Fibroblast of the aortic adventitia (primary cell): ENCODE measurements at places on chromosomes 13 and 19.

DNA sequence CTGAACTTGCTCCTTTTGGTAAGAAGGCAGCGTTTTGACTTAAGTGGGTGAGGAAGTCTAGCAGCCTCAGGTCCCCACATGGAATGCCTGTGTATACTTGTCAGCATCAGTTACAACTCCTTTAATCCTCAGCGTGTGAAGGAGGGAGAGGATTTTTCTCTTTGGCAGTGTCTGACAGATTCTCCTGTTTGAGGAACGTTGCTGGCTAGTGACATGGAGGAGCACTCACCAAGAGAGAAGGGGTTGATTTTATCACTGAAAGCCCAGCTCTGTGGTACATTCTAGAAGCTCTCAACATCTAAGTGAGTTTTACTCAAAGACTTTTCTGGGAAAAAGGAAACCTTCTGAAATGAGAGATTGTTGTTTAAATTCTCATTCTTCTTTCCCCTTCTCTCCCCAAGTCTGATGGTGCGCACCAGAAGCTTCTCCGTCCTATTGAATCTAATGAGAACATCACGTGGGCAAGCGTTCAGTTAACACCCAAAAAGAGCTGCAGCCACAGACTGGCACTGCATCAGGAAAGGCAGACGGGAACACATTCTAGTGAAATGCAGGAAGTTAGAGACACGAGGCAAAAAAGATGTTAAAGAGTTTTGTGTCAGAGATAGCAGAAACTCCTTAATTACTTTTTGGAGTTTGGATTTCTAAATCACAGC, 58.2 kb downstream of the GJA3 start:
- DNase-seq: no peak

- DNase-seq: no peak
These were observed 1624.3 kb downstream of the SLITRK1 start for GRCh38 chr13:82257790-82258507.

- peak; percentile 56 for DNase-seq
These were observed 79.2 kb upstream of the C13orf46 start for GRCh38 chr13:114053026-114053425.

- no peak for DNase-seq
These were observed 12.7 kb upstream of the KIR2DL4 start for GRCh38 chr19:54790711-54791110.

GRCh38 chr19:55640577-55641425, at the start of gene ZNF580:
ZNF580 (plus strand) TSS chr19:55641002; CDS start chr19:55642509, 1,507 bp downstream.
- peak; percentile 71 for DNase-seq

DNA sequence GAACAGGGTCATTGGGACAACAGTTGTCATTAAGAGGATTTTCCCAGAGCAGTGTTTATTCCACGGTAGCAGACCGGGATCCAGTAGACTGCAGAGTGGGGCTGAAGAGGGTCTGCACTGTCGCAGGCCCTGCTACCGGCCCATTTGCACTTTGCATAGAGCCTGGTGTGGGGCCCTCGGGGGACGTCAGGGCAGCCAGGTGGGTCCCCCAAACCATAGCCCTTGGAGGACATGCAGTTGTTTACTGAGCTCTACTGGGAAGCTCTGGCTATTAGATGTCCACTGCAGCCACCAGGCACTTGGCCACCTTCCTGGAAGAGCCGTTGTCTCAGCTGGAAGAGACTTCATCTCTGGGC, 45.8 kb downstream of the SLC7A9 start:
- no peak for DNase-seq

- no peak for DNase-seq
These were observed 245.6 kb downstream of the DCT start for GRCh38 chr13:94233837-94234236.

GRCh38 chr13:63851526-63851925, 2435.9 kb upstream of the PCDH20 start:
- DNase-seq: no peak

- peak; percentile 20 for DNase-seq
These were observed 19.7 kb upstream of the SYCN start for GRCh38 chr19:39223703-39224279.

- DNase-seq: peak; percentile 19
These were observed 536.5 kb downstream of the KCTD12 start for GRCh38 chr13:76349700-76350099.

GRCh38 chr19:38443458-38443999, 10.0 kb downstream of the RYR1 start:
- no peak for DNase-seq

GRCh38 chr13:100392709-100393630, 195.6 kb downstream of the GGACT start:
- DNase-seq: peak; percentile 100

DNA sequence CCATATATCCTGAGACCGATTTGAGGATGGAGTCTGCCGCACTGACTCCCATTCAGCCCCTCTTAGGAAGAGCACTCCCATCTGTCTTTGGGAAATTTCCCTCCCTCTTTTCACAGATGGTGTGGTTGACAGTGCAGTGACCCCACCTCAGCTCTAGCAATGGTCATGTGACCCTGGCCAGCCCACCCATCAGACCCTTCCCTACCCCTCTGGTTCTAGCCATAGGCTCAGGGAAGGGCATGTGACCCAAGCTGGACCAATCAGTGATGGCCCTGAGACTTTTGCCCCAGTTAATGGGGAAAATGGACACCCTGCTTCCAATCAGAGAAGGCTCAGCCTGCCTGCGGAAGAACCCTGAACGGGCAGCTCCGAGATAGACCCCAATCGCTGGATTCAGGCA, 26.3 kb downstream of the IL12RB1 start:
- DNase-seq: no peak

DNA sequence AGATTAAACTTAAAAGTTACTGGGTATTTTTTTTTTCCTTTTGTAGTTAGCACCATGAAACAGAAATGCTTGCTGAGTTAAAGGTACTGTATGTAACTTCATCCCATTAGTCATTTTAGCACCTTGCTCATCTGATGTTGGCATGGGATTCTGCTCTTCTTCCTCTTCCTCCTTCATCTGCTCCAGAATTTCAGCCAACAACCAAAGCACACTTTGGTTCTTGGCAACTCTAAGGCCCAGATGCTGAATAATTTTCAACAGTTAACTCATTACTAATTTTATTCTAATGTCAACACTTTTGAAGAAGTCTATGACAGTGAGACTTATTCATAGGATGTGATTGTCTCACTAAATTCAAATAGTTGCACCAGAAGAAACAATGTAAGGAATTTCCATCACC, 359.2 kb downstream of the KCTD12 start:
- no peak for DNase-seq

DNA sequence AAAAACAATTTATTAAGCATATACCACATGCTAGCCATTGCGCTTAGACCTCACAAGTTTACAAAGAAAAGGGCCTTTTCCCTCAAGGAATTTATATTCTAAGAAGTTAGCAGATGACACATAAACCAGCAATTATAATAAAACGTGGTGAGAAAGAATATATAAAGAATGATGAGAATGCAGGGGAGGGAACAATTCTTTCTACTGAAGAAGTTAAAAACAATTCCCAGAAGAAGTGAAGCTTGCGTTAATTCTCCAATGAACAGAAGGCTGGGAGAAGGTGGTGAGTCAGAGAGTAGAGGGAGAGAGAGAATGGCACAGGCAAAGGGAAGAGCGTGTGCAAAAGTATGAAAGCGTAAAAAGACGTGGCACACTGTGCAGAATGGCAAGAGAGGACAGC, 69.5 kb upstream of the ZDHHC20 start:
- DNase-seq: peak; percentile 18

DNA sequence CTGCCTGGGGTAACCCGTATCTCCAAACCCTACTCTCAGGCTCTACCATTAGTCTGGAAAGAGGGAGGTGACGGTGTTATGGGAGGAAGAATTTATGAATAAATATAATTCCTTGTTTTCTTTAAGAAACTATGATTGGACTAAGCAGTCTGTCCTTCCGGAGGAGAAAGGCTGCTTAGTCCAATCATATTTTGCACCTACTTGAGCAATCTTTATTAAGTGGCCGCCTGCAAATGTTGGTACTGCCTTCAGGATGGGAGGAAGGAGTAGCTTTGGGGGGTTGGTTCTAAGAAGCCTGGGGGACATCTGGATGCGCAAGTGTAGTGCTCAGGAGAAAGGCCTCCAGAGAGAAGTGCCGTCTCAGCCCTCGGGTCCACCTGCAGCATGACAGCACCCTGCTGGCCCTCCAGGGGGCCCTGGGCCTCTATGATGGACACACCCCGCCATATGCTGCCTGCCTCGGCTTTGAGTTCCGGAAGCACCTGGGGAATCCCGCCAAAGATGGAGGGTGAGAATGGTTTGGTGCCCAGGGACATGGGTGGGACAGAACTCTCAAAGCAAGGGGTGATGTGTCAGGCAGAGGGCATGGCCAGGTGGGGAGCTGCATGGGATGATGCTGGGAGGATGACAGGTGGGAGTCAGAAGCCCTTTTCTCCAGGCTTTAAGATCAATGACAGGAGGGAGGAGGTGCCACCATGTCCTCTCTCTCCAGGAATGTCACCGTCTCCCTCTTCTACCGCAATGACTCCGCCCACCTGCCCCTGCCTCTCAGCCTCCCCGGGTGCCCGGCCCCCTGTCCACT, 4.1 kb downstream of the ACP4 start:
- no peak for DNase-seq

GRCh38 chr13:58165617-58166016, 534.1 kb downstream of the PCDH17 start:
- DNase-seq: no peak

DNA sequence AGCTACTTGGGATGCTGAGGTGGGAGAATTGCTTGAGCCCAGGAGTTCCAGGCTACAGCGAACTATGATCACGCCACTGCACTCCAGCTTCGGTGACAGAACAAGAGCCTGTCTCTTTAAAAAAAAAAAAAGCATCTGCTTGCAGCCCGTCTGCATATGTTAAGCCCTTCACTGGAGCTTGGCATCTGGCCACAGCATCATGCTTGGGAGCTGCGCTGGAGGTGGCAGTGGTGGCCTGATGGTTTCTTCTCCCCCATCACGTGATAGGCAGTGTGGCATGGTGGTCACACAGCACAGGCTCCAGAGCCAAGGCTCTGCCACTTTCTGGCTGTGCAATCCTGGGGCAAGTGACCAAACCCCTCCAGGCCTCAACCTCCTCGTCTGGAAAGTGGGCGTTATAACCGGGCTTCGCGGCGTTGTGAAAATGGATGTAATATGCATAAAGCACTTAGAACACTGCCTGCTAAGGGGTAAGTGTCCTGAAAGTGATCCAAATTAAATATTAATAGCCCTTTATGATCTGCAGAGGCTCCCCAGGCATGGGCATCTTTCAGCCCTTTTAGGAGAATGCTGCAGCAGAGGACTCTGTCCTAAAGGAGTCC, 24.4 kb downstream of the MARK4 start:
- DNase-seq: no peak

GRCh38 chr13:29754473-29754806, 96.0 kb downstream of the UBL3 start:
- DNase-seq: peak; percentile 21

- DNase-seq: no peak
These were observed 26.7 kb downstream of the CEACAM8 start for GRCh38 chr19:42568006-42568405.

DNA sequence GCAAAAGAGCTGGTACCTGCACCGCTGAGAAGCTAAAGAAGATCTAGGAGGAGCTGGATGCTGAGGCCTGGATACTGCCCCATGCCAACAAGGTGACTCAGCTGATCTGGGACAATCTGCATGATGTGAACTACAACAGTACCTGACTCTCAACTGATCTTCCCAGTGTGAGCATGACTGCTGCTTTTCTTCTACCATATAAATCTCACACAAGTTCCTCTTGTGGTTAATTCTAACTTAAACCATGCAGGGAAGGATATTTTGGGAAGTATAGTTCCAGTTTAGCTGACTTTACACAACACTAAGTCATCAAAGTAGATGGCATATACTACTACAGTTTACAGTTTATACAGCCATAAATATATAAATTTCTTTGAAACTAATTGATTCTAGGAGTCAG, 91.9 kb downstream of the SLAIN1 start:
- no peak for DNase-seq

DNA sequence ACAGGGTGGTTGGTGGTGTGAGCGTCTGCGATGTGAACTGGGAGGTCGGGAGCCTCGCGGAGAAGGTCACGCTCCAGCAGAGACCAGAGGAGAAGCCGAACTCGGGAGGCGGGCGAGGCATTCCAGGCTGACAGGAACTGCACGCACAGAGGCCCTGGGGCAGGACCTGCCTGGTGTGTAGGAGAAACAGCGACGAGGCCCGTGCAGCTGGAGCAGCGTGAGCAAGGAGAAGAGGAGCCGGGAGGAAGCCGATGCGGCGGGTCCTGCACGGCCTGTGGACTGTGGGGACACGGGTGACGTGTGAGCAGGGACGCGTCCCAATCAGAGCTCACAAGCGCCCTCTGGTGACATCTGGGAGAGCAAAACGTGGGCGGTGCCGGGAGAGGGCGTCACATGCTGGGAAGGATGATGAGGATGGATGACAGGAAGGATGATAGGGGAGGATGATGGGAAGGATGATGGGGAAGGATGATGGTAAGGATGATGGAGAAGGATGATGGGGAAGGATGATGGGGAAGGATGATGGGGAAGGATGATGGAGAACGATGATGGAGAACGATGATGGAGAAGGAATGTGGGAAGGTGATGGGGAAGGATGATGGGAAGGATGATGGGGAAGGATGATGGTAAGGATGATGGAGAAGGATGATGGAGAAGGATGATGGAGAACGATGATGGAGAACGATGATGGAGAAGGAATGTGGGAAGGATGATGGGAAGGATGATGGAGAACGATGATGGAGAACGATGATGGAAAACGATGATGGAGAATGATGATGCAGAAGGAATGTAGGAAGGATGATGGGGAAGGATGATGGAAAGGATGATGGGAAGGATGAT, 16.1 kb upstream of the MADCAM1 start:
- DNase-seq: peak; percentile 43

DNA sequence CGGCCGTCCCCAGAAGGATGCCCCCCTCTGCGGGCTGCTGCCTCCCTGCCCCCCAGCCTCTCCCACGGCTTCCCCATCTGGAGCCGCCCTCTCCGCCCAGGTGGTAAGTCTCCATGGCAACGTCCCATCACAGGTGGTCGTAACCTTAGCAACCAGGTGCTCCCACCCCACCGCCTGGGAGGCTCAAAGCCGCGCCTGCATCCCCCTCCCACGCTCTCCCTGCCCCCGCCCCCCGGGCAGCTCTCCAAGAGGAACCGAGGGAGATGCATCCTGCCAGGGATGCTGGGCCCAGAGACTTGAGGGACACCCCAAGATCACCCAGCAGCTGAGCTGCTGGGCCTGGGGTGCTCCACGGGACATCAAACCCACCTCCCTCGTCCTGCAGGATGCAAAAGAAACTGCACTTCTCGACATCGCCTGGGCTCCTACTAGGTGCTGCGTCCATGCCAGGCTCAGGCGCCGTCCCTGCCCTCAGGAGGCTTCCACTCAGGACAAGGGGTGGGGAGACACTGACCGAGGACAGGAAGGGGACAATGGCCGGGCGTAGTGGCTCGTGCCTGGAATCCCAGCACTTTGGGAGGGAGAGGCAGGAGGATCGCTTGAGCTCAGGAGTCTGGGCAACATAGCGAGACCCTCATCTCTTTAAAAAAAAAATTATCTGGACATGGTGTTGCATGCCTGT, 5.0 kb upstream of the LINGO3 start:
- DNase-seq: no peak

- peak; percentile 76 for DNase-seq
These were observed 100.4 kb downstream of the STK24 start for GRCh38 chr13:98476538-98476966.

GRCh38 chr13:33092073-33092987, 76.1 kb downstream of the KL start:
- peak; percentile 43 for DNase-seq
